A172 (cell line): ENCODE measurements at places on chromosomes 6 and 20. TPM values are rescaled to one million over a fixed set of nuclear protein-coding genes. Genes with fewer than 3 reads are reported as not detected.
A peak's percentile ranks its signal among the peaks of the same experiment; 100 is the strongest.

The SOX18 gene
- 0.21 and 1.9 TPM in 2 replicates for total RNA-seq

The GMPR gene
- total RNA-seq = 6.6 and 9.6 TPM in 2 replicates

GRCh38 chr6:133645966-133646740 lies 242.8 kb upstream of the TCF21 start:
- DNase-seq = peak; percentile 51

GRCh38 chr6:104858642-104859041 lies 1.1 kb downstream of the HACE1 start:
- peak; percentile 5 for DNase-seq

- DNase-seq = peak; percentile 82
These were observed 198.6 kb upstream of the THBS2 start for GRCh38 chr6:169452117-169452868.

- no peak for DNase-seq
These were observed 173.0 kb upstream of the JAG1 start for GRCh38 chr20:10846766-10847165.

- DNase-seq = no peak
These were observed 52.7 kb downstream of the ZDHHC14 start for GRCh38 chr6:157433678-157434081.
